ENCODE measurements at places on chromosomes 2 and 18. TPM values are rescaled to one million over a fixed set of nuclear protein-coding genes. Genes with fewer than 3 reads are reported as not detected.

GRCh38 chr2:45919711-45920111 lies 268.2 kb downstream of the PRKCE start:
- DNase-seq: no peak

- DNase-seq: peak; percentile 55
These were observed at the start of gene SH3RF3 for GRCh38 chr2:109128616-109129355. Gene SH3RF3 (plus strand): TSS chr2:109129205.

DNA sequence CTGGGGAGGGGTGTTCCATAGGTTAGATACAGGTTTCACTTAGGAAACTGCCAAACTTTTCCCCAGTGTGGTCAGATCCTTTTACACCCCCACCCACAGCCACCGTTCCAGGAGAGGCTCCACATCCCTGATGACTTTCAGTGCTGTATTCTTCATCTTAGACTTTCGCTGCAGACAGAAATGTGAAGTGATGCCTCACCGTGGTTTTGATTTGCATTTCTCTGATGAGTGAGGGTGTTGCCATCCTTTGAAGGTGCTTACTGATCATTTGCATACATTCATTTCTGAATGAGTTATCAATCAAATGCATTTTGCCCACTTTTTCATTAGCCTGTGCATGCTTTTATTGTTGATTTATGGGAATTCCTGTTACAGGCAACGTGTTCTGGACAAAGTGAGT lies 14.9 kb downstream of the COPS9 start:
- DNase-seq: no peak

DNA sequence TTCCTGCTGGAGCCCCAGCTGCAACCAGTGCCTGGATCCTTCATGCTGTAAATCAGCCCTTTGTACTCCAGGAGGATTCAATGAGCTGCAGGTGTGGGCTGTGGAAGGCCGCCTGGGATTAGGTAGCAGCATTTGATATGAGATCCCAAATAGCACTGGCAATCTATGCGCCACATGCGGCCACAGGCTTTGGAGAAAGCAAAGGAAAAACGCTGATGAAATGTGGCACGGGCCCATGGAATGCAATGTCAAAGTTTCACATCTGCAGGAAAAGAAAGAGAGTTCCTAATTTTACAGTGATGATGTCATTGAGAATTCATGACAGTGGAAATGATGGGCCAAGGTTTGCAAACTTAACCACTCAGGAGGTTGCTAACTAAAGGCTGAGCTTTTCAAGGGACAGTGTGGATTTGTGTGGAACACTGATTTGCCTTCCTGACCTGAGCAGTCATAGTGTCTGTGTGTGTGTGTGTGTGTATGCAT lies 216.4 kb upstream of the OSR1 start:
- DNase-seq: no peak

- DNase-seq: no peak
These were observed 298.9 kb downstream of the XIRP2 start for GRCh38 chr2:167187049-167187727.

- DNase-seq: no peak
These were observed 345.4 kb downstream of the ARHGAP15 start for GRCh38 chr2:143474586-143474985.

- no peak for DNase-seq
These were observed 94.9 kb upstream of the TWSG1 start for GRCh38 chr18:9239720-9240119.

DNA sequence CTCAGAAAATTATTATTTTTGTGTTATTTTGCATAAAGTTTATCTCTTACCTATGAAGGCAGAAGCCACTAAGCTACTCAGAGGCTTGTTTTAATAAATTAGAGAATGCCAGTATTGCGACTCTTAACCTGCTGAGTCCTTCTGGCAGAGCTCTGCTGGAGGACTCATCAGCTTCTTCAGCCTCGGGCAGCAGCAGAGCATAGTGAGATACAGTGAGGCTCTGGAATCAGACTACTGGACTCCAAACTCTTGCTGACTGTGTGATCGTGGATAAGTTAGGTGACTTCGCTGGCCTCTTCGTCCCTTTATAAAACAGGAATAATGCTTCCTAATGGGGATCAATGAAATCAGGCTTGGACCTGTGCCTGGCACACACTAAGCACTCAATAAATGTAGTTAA lies 1.7 kb downstream of the PTRHD1 start:
- no peak for DNase-seq

DNA sequence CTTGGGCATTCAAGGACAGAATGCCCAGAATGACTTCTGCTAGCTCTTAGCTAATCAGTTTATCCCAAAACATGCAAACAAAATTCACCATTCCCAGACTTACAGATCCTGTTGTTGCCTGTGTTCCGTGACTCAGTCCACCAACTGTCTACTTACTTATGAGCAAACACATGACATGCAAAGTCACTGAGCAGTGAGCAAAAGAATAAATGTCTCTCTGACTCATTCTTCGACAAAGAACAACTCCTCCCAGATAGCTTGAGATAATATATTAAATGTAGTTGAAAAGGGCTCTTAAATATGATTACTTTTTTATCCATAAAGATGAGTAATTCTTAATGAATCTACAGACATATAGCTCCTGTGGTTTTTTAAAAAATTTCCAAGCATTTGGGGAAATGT lies 9.0 kb upstream of the CREG2 start:
- DNase-seq: no peak

DNA sequence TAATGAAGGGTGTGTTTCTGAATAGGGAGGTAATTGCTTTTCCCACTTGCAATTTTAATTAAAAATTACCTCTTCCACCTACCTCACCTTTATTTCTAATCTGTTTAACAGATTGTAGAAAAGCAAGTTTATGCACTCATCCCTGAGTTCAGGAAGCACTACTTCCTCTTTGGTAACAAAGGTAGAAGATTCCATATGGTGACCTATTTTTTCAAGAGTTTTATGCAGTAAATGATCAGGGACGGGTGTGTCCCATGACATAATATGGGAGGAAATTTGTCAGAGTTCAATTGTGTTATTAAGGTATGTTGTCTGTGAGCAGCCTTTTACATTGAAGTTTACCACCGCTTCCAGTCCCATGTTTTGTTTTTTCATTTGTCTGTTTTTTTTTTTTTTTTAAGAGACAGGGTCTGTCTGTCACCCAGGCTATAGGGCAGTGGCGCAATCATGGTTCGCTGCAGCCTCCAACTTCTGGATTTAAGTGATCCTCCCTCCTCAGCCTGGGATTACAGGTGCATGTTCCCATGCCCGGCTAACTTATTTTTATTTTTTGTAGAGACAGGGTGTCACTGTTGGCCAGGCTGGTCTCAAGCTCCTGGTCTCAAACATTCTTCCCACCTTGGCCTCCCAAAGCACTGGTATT lies 68.2 kb downstream of the ASAP2 start:
- DNase-seq: no peak

GRCh38 chr2:112305132-112305531 lies 29.7 kb downstream of the ZC3H6 start:
- DNase-seq: no peak

DNA sequence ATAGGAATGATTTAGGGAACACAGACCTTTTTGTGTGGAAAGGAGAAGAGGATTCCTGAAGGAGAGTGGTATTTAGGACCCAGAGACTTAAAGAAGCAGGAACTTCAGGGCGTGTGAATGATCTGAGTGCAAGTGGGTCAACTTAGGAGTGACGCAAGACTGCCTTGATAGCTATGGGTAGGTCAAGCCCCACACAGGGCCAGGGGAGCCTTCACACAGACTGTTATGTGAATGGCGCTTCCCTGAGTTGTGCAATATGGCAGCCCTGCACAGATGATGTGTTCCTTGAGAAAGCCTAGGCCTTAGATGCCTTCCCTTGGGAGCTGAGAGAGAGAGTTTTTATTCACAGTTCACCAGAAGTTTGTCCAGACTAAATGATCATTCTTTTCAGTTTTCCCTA lies 47.1 kb upstream of the IGFBP5 start:
- no peak for DNase-seq

DNA sequence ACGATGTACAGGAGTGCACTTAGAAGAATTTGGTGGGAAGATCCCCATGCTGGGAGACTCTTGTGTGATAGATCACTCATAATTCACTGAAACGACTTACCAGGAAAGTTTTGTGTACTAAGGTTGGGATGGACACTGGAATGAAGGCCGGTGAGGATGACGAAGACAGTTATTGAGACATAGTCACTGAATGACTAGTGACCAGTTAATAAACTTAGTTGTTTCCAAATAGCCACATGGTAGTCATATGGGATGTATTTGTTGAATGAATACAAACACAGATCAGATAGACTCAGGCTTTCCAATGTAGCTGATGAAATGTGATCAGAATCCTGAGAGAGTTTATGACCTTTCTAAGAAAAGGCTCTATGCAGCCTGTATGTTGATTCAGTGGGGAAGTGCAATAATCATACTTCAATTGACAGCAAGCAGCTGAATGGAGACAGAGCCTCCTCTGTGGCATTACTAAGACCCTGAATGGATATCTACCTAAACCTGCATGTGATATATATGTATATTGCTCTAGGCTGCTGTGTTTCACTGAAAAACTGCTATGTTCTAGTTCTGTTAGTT lies 20.4 kb downstream of the GDF7 start:
- DNase-seq: no peak

GRCh38 chr2:74041182-74041581 lies 56.5 kb downstream of the TET3 start:
- no peak for DNase-seq

- DNase-seq: no peak
These were observed 1612.6 kb upstream of the CELF4 start for GRCh38 chr18:39178166-39178565.

DNA sequence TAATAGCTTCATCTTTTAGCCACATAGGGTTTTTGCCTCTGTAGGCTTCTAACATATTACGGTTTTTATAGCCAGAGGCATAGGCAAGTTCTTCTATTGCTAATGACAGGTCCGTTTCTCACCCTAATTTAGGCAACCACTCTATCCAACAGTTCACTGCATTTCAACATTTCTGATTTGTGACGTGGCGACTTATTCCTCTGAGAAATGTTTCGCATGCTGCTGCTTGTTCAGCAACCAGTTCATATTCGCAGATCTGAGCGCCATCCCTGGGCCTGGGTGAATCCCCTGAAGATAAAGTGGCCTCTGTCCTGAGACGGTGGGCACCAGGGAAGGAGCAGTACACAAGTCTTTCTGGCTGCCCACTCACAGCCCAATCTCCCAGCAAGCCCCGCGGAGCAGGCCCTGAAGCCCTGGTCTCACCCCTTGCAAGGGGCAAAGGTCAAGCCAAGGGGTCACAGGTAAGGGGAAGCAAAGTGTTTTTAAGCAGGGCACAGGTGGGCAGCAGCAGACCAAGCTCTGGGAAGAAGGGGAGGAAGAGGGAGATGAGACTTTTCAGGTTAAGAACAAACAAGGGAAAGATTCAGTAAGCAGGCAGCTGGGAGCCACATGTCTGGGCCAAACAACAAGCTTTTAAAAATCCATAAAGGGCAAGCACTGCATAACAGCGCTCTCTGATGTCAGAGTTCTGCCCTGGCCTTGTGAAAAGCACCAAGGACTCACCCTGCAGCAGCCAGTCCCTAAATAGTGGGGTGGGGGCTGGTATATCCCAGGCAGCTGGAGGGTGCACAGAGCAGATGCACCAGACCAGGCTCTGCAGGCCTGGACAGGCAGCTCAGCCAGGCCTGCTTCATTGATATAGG lies 10.8 kb upstream of the COX7A2L start:
- DNase-seq: no peak

- DNase-seq: no peak
These were observed 600.0 kb downstream of the SLC4A3 start for GRCh38 chr2:220227266-220227920.

DNA sequence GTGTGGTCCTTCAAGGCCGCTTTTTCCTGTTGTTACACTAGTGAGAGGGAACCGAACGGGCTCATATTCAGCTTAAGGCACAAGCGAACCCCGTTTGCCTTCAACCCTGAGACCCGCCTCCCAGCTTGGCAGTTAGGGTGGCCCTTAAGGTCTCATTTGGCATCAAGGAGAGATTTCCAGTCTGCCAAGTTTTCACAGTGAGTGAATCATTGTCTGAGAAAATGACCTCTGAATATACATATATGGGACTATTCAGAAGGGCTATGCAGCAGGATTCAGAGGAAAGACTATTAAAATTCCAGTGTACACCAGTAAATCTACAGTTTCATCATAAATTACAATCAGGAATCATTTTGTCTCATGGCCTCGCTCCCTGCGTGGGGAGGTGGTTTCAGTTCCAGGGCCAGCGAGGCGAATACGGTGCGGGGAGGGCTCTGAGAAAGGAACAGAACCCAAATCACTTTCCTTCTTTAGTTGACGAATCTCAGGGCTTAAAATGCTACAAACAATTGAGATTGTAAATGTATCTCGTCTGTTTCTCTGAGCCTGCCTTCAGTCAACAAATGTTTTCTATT lies 231.4 kb downstream of the FAM210A start:
- no peak for DNase-seq

GRCh38 chr2:131126436-131126835 lies 21.3 kb downstream of the PLEKHB2 start:
- DNase-seq: no peak

Gene ANKRD29
- total RNA-seq: 6.6 TPM

Gene ANKRD30B
- 0.94 TPM for total RNA-seq

Gene NFATC1
- total RNA-seq: 41.3 TPM

Gene SKOR2
- not detected for total RNA-seq

Gene ELOA2
- total RNA-seq: not detected

Gene AKAIN1
- total RNA-seq: not detected

Gene STON1
- 3.9 TPM for total RNA-seq

Gene DNAJC5G
- not detected for total RNA-seq

Gene FABP1
- 598 TPM for total RNA-seq

Gene MYO1B
- total RNA-seq: 25.5 TPM

Gene RNF144A
- total RNA-seq: 9.1 TPM

Gene CHST9
- 0.27 TPM for total RNA-seq

Gene KCMF1
- total RNA-seq: 47.3 TPM

Gene SPEG
- 14.3 TPM for total RNA-seq

Measured in Peyer's patch (tissue), 4 donors.